ENCODE measurements at places on chromosomes 6 and 20.

DNA sequence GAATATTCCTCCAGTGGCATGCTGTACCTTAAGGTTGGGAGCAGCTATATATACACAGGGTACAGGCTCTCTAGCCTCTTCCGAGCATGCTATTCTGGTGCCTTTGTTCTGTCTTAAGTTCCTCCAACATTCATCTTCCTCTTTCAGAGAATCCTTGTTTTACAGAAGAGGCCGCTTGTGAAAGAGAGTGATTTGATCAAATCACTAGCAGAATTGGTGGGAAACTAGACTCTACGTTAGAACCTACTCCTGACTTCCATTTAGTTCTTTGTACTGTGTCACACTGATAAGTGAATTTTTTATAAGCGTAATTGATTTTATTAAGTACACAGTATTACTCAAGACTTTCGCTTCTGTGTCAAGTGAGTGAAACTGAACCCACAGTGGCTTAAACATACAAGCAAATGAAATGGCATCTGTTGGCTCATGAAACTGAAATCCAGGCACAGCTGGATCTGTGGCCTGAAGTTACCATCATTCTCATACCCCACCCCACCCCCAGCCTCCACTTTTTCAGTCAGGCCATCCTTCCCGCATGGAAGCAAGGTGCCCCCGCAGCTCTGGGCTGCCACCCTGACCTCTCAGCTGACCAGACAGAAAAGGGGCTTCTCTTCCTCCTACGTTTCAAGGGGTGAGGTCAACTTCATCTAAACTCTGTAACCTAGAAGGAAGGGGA is 102.3 kb downstream of the RPP40 start:
- no peak for DNase-seq

- no peak for DNase-seq
Observed at GRCh38 chr6:164048840-164049516, 634.5 kb downstream of the QKI start.

DNA sequence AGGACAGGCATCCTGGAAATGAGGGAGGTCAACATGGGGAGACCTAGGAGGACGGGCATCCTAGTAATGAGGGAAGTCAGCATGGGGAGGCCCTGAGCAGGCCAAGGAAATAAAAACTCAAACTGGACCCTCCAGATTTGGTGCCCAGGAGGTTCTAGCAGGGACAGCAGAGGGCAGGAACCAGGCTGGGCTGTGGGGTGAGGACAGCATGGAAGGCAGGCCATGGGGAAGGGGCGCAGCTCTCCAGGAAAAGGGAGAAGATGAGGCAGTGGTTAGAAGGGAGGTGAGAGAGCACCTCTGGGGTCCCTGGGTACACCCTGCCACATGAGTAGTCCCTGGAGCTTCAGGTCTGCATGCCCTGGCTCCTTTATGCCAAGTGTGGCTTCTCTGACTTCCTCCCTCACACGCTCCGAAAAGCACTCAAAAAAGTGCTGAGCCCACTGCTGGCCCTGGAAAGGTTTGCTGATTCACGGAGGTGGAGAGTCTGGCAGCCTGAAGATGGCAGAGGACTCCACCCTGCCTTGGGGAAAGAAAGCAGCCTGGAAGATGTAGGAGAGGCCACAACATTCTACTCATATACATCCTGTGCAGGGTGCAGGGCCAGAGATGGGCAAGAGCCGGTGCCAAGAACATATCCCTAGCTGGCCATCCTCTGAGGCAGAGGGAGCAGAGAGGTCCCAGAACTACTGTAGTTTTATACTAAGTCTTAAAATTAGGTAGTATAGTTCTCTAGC is 154.9 kb downstream of the MRPL14 start:
- DNase-seq, result no peak

DNA sequence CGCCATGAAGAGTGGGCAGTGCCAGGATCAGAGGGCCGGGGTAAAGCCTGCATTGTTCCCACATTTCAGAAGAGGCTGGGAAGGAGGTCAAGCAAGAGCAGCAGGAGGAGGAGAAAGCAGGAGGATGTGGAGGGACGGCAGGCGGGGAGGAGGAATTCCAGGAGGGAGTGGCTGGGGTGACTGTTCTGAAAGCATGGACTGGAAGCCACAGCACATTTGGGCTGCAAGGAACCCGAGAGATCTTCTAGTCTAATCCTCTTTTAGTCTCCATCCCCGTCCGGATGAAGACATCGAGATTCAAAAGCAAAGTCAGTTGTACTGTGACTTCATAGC is 76.9 kb downstream of the FAM50B start:
- no peak for DNase-seq

DNA sequence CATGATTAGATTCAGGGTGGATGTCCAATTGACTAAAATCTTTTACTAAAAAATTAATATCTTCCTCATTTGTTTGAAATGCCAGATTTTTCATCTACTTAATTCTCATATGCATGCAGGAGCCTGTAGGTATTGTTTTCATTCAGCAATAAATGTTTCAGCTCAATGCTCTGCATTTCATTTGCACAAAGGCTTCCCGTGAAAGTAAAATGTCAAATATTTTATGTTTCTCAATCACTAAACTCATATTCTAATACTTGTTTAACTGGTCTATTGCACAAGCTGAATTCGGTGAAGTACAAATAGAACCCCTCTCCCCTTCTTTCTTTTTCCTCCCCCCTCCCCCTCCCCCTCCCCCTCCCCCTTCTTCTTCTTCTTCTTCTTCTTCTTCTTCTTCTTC is 175.9 kb downstream of the MCHR2 start:
- DNase-seq, result no peak

DNA sequence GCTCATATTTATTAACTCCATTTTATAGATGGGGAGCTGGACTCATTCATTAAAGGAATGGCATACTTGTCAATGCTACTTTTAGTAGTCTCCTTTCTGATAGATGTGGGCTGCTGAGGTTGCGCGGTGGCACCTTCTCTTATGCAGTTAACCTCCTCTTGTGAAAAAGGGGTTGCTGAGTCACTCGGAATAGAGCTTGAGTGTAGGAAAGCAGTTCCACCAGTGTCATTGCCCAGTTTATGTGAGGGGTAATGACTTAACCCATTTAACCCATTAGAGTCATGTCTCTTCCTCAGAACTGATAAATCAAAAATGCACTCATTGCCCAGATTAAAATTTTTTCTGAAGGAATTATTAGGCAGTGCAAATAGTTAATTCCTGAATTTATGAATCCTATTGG is 6.3 kb downstream of the MAPK14 start:
- DNase-seq, result no peak

GRCh38 chr6:109222848-109223247 is 127.5 kb downstream of the CEP57L1 start:
- DNase-seq, result no peak

DNA sequence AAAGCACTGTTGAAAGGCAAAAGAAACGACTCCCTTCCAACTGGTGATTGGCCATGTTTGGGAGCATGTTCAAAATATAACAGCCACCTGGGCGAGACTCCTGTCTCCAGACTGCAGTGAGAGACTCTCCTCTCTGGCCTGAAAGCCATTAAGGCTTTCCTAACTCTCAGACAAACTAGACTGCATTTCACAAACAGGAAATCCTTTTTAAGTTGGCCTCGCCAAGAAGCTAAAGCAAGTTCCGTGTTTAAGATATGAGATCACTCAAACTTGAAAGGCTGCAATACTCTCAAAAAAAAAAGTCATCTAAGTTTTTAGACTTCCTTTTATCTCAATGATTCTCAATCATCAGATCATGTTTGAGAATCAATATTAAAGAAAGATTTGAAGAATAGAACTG is 117.0 kb downstream of the TFAP2A start:
- DNase-seq, result no peak

GRCh38 chr20:17912916-17913315 is 55.7 kb downstream of the SNX5 start:
- DNase-seq, result no peak

GRCh38 chr6:11460837-11461661 is 76.5 kb upstream of the TMEM170B start:
- DNase-seq, result no peak

- DNase-seq, result no peak
Observed at GRCh38 chr6:3913077-3913957, 64.1 kb downstream of the FAM50B start.

DNA sequence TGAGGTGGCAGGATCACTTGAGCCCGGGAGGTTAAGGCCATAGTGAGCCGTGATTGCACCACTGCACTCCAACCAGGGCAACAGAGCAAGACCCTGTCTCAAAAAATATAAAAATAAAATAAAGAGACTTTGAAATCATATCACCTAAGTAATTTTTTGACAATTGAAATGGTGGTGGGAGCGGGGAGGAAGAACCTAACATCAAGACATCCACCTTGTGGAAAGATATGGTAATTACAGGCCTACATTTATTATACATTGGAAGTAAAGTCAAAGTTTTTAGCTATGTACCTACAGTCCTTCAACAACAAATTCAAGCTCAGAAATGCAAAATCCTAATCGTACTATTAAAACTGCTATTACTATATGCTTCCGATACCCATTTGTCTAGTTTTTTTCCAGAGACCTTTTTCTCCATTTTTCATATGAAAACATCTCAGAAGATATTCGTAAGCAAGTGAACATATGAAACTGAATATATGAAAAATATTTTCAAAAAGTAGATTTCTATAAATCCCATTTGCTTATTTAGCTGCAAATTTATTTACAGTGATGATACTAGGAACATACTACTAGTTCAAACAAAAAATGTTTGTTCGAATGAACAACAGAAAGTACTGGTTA is 83.3 kb downstream of the SYCP2 start:
- no peak for DNase-seq

DNA sequence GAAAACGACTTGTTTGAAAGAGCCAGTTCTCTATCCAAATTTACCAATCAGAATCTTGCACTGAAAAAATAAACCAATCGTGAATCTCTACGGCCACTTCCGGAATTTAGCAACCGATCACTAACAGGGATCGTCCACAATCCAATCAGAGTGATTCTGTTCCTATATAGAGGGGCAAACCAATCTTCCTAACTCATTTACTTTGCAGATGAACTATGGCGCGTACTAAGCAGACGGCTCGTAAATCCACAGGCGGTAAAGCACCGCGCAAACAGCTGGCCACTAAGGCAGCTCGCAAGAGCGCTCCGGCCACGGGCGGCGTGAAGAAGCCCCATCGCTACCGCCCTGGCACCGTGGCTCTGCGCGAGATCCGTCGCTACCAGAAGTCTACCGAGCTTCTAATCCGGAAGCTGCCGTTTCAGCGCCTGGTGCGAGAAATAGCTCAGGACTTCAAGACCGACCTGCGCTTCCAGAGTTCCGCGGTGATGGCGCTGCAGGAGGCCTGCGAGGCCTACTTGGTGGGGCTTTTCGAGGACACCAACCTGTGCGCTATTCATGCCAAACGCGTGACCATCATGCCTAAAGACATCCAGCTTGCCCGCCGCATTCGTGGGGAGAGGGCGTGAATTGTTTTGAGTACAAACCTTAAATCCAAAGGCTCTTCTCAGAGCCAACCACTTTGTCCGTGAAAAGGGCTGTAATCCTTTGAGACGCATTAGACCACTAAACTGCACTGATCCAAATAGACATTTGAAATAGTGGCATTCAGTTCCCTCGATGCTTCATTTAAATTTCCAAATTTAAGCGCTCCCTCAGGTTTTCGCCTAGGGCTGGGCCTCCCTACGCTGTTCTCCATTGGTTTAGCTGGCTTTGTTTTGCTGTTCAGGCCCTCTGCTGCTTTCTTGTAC is 138.0 kb downstream of the HFE start:
- DNase-seq, result no peak

DNA sequence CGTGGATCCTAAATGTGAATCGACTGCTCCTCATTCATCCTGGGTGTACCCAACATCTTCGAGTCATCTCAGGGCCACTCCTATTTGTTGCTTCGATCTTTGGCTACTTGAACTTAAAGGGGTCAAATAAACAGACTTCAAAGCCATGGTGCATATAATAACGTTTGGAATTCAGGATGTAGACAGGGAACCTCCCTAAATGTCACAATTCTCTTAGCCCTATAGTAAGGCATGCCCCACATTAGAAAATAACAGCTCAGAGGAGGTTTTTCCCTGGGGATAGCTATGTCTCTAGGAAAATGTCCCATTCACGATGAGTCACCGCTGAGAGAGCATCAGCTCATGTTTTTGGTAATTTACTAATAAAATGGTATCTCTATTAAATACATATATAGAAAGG is 54.8 kb upstream of the BMP6 start:
- DNase-seq, result no peak

DNA sequence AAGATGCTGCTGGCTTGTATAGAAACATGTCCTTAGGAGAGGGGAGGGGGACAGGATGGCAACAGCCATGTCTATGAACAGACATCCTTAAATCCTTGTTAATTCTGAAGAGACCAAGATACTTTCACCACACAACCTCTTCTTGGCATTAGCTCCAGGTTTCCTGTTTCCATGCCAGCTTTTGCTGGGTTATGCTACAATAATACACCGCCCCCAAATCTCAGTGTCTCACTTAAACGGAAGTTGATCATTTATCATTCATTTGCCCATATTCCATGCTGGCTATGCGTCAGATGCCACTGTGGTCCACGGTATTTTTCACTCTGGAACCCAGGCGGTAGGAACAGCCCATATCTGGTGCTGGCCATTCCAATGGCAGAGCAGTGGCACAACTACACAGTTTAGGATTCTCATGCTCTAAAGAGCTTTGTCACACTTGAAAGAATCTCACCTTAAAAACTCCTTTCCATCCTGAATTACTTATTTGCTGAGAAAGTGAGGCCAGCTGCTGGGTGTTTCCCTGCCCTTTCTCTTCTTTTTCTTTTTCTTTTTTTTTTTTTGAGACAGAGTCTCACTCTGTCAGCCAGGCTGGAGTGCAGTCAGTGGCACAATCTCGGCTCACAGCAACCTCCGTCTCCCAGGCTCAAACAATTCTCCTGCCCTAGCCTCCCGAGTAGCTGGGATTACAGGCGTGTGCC is 3.7 kb upstream of the RNASET2 start:
- DNase-seq, result no peak

- DNase-seq, result no peak
Observed at GRCh38 chr6:78484198-78485064, 382.9 kb upstream of the IRAK1BP1 start.

- no peak for DNase-seq
Observed at GRCh38 chr6:139847457-139847813, 473.0 kb upstream of the CITED2 start.
